ENCODE measurements at places on chromosomes 2 and 18. TPM values are rescaled to one million over a fixed set of nuclear protein-coding genes. Genes with fewer than 3 reads are reported as not detected.

Gene NT5C1B
- total RNA-seq = not detected

Gene MRPL30
- total RNA-seq = 38.3 TPM

GRCh38 chr2:241038374-241039180 is 40.2 kb downstream of the SNED1 start:
- DNase-seq = no peak

GRCh38 chr18:37844209-37844970 is 278.8 kb upstream of the CELF4 start:
- no peak for DNase-seq

- no peak for DNase-seq
Observed at GRCh38 chr2:223588251-223588650, 13.9 kb downstream of the SCG2 start.
